ENCODE measurements at places on chromosomes 13 and 19.

- no peak for DNase-seq
Observed at GRCh38 chr19:31427857-31428256, 78.6 kb upstream of the TSHZ3 start.

GRCh38 chr19:40284501-40285352 is at the start of gene AKT2:
Gene AKT2 (minus strand): TSS chr19:40285345. CDS start chr19:40265267, 20,078 bp downstream.
- peak; percentile 73 for DNase-seq

- no peak for DNase-seq
Observed at GRCh38 chr13:21106089-21106488, 44.7 kb upstream of the LATS2 start.

DNA sequence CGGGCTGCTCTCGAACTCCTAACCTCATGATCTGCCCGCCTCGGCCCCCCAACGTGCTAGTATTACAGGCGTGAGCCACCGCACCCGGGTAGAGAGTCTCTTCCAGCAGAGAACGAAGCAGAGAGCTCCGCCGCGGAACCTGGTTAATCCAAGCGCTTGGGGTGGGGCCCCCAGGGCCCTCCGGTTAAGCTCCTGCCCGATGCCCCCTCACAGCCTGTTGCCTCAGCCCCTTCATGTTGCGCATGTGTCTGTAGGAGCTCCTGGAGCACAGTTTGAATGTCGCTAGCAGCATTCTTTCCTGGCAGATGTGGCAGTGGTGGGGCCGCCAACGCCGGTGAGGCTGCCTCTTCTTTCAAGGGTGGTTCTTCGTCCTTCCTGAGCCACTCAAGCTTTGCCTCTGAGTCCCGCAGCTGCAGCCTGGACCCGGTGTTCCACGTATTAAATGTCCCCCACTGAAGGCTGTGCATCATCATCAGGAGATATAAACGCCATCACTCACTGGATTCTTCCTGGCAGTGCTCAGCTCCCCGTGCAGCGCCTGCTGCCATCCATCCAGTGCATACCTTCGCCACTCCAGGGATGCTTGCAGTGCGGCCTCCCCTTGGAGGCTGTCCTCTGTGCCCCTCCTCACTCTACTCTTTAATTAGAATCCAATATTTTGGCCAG is 1919.3 kb downstream of the PCDH9 start:
- no peak for DNase-seq

DNA sequence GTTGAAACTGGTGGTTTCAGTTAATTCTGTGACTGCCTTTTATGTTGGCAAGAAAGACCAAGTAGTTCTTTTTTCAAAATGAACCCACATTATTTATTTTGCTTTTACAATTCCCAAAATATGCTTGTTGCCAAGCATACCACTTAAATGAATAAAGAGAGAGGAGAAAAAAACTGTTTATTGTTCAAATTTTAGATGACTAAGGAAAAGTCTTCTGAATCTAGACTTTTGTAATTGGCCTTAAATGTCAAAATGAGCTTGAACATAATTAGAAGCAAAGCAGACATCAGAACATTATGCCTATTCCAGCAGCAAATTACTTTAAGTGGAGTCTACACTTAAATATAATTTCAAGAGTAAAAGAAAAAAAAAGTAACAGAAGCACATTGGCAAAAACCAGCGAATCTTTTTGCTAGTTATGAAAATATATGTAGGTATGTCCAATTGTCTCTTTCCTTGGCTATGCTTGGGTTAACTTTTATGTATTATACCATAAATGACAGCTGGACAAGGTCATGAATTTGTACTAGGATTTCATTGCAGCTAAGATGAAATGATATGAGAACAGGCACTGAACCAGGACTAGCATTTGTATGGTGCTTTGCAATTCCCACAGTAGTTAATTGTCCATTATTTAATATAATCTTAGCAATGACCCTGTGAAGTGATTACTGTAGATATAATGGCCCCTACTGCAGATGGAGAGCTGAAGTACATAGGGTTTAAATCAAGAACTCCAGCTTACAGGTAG is 211.9 kb downstream of the NALCN start:
- no peak for DNase-seq

DNA sequence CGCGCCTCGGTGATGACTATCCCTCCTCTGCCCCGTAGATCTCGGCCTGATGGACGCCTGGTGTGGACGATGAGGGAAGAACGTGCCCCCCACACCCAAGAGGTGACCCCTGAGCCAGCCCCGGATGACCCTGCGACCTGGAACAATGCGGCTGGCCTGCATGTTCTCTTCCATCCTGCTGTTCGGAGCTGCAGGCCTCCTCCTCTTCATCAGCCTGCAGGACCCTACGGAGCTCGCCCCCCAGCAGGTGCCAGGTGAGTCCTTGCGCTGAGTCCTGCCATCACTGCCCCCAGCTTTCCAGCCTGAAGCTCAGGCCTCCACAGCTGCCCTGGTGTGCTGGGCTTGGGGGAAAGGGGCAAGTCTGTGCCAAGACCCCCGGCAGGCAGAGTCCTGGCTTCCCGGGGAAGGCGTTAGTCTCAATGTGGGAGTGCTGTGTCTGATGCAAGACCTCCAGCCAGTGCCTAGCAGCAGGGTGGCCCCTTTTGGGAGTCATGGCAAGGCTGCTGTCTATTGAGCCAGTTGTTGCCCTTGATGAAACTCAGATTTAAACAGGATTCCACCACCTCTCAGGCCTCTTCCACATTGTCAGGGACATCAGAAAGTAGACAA is 67.5 kb downstream of the CHST8 start:
- no peak for DNase-seq

DNA sequence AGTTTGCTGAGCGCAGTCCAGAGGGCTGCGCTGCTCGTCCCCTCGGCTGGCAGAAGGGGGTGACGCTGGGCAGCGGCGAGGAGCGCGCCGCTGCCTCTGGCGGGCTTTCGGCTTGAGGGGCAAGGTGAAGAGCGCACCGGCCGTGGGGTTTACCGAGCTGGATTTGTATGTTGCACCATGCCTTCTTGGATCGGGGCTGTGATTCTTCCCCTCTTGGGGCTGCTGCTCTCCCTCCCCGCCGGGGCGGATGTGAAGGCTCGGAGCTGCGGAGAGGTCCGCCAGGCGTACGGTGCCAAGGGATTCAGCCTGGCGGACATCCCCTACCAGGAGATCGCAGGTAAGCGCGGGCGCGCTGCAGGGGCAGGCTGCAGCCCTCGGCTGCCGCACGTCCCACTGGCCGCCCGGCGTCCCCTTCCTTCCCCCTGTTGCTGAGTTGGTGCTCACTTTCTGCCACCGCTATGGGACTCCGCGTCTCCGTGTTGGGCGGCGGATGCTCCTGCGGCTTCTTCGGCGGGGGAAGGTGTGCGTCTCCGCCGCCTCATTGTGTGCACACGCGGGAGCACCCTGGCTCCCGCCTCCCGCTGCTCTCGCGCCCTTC is 772 bp downstream of the GPC6 start:
- DNase-seq = peak; percentile 66

DNA sequence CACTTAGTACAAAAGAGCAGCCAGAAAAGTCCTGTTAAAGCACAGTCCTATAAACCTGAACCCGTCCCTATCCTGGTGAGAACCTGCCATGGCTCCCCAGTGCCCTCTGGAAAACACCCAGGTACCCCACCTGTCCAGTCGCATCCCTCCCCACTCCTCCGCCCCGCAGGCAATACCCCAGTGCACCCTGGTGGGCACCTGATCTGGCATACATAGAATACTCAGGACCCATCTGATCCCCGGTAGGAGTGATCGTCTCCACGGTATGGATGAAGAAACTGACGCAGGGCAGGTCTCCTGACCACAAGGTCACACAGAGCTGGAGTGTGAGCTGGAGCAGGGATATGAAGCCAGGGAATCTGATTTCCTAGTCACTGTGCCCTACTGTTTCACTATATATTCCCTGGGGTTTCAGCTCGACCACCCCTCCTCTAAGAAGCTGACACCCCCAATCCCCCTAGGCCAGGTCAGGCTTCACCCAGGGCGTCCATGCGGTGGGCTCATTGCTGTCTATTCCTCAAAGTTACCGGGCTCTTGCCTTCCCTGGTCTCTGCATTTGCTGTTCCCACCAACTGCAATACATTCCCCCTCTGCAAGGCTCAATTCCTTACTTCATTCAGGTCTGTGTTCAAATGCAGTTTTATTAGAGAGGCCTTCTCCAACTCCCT is 12.6 kb downstream of the FBXO46 start:
- no peak for DNase-seq

DNA sequence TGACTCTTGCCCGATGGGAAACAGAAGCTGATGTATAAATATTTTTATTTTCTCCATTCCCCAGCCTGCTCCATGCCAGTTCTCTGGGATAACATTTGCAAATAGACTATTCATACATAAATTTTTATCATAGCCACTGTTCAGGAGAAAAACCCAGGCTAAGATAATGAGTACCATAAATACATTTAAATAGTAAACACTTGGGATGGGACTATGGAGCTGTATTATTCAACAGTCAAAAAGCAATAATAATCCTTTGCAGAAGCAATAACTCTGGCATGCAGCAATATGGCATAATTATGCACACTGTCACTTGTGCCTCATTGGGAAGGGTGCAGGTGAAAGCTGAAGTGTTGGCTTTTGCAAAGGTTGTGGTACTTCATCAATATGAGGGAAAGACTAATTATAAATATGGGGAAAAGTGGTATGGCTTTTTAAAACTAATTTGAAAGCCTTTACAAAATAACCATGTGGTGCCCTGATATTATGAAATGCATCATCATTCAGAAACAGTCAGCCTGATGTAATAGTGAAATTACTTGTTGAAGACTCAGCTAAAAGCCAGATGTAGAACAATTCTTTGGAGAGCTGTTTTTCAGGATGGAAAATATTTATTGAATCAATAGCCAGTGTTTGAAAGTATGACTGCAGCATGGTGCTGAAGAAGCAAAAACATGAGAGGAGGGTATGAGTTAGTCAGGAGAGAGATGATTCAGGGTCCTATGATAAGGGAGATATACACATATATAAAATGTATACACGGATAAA is 2476.7 kb downstream of the PCDH9 start:
- DNase-seq = no peak

GRCh38 chr19:13056052-13056660 is 46.5 kb downstream of the LYL1 start:
- DNase-seq = no peak

GRCh38 chr13:93151277-93151676 is 75.3 kb upstream of the GPC6 start:
- DNase-seq = no peak

- no peak for DNase-seq
Observed at GRCh38 chr13:71240911-71241310, 626.1 kb downstream of the DACH1 start.

- no peak for DNase-seq
Observed at GRCh38 chr19:27777726-27778125, 1435.2 kb downstream of the UQCRFS1 start.

GRCh38 chr13:67803118-67803517 is 573.0 kb upstream of the PCDH9 start:
- no peak for DNase-seq

- no peak for DNase-seq
Observed at GRCh38 chr13:75175575-75175974, 306.4 kb downstream of the TBC1D4 start.

GRCh38 chr13:63011996-63012395 is 1596.3 kb upstream of the PCDH20 start:
- no peak for DNase-seq

GRCh38 chr13:46535002-46535401 is 18.0 kb upstream of the LRCH1 start:
- no peak for DNase-seq

- DNase-seq = no peak
Observed at GRCh38 chr19:50832666-50833065, 708 bp downstream of the KLK15 start.

DNA sequence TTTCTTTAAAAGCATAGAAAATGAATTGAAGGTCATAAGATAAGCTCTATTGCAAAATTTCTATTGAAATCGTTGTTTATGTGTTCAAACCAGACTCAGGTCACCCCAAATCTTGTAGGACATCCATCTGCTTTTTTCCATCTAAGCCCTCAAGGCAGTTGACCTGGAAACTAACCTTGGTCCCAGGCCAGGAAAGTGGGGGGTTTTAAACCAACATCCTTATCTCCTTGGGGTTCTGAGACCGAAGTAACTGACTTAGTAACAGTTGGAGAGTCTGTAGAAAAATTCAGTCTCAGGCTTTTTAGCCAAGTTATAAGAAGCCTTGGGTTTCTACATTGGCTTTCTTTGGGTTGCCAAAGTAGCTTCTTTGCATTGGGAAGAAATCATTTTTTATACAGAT is 23.4 kb downstream of the ZNF507 start:
- no peak for DNase-seq

DNA sequence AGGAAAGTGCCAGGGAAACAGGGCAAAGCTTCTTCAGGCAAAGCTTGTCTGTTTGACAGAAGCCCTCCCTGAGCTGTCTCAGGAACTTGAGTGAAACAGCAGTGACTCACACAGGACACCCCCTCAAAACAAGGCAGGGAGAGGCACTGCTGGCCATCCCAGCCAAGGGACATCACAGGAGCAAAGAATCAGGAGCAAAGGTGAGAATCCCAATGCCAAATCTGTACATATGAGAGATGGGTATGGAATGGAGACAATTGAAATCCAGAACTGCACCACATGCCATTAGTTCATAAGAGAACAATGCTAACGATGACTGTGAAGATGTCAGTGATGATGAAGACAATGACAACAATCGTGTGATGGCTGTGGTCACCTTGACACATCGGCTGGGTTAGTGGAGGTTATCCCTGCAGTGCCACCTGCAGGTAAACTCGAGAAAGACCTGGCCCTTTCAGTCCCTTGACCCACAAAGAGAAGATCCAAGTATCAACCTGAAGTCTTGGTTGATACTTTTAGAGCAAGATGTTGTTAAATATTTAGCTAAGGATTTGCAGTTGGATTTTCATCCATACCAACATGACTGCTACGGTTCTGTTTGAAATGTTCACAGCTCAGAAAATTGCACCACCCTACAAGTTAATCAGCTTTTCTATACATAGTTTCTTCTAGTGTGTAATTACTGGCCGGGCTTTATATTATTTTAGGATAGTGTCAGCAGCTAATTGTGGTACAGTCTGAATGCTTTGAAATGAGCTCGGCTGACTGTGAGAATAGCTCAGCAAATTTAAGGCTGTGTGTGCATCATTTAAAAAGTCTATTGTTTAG is 42.0 kb upstream of the IPO5 start:
- no peak for DNase-seq

Measured in NCI-H2171 (cell line).